ENCODE measurements at places on chromosomes 7 and 10. TPM values are rescaled to one million over a fixed set of nuclear protein-coding genes. Genes with fewer than 3 reads are reported as not detected.

DNA sequence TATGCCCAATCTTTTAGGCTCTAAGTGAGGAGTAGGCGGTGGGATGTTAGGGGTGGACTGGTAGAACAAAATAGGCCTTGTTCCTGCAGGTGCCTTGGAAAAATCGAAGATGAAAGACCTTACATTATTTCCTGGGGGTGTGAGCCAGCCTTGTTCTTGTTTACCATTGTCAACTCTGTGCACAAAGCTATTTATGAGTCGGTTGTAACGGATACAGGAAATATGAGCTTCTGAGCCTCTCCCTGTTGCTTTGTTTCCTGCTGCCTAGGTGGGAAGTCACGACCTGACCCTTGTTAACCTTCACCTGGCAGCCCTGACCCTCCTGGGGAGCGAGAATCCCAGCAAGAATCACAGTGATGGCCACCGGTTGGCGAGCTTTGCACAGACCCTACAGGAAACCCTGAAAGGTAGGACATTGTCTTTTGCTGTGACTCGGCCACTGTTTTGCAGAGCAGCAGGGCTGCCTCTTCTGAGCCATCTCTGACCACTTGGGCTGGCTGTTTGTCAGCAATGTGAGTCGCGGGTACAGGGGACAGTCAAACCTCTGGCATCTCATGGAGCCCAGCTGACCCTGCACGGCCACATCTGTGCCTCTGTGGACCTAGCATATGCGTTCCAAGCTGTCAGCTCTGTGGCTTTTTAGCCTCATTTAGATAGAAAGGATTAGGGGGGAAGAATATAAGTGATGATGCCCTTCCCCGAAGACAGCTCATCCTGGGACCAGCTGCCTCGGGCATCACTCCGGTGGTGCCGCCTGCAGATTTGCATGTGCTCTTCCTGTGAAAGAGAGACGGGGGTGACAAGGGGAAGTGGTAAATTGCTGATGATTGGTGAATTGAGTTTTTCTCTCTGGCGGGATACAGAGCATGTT lies 102.1 kb upstream of the ANLN start:
- no peak for DNase-seq

DNA sequence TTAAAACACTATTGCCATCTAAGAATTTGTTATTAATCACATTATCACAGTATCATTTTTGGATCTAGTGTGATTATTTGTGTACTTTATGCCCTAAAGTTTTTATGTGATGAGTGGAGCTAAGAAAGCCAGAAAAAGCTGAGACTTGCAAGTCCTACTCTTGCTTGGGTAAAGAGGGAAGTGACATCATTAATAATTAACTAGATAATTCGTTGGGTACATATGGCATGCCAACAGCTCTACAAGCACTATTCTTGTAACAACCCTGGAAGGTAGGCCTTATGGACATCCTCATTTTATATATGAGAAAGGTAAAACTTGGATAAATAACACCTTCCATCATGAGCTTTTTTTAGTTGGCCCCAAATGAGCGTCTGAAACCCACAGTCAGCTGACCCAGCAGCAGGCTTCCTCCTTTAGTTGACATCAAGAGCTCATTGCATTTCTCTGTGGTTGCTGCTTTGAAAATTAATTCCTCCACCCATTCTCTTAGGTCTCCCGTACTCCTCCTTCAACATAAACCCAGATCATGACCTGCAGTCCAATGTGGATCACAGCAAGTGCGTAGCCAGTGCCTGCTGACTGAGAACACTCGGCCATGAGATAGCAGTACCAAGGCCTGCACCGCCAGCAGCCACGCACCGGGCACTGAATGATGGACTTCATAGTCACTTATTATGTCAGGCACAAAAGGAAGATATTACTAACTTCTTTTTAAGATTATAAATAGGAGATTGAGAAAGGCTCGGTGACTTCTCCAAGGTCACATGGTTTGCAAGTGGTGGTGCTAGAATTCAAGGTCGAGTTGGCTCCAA lies 292.0 kb upstream of the AOAH start:
- DNase-seq = no peak

- DNase-seq = no peak
Measured at GRCh38 chr10:110775406-110775805, 96.3 kb upstream of the PDCD4 start.

DNA sequence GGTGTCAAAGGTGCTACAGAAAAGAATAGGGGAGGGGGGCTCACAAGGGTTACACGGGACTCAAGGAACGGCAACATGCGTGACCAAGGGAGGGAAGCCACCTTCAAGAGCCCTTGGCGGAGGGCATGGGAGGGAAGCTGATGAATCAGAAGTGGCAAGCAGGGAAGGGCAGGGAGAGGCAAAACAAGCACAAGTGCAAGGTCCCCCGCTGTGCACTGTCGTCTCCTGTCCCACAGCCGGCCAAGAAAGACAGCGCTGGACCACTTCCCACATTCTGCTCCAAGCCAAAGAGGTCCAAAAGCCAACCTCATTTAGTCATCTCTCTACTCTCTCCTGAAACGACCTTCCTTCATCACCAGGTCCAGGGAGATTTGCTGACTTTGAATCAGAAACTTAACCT lies 102.7 kb downstream of the CALN1 start:
- DNase-seq = no peak

DNA sequence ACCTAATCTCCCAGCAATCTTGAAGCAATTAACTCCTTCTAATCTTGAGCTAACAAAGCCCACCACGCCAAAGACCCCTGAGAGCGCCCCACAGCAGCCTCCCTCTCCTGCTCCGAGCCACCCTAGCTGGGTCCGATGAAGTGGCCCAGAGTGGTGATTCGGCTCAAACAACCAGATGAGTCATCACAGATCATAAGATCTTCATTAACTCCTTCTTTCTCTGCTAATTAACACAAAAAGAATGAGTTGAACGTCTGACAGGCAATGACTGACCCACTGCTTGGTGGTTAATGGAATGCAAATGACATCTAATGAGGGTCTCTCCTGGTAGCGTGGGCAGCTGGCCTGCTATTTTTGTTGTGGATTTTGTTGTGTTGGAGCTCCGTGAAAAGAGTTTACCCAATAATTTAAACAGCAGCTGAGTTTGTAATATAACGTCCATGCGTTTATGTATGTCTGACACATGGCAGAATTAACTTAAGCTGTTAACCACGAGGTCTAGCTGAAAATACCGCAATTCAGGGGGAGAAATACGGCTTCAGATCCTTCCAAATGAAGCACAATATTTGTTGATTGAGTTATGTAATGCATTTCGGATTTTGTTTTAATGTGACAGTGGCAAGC lies 161.4 kb downstream of the RAB11FIP2 start:
- no peak for DNase-seq

GRCh38 chr10:2296179-2296891 lies 559.0 kb upstream of the ADARB2 start:
- DNase-seq = no peak

DNA sequence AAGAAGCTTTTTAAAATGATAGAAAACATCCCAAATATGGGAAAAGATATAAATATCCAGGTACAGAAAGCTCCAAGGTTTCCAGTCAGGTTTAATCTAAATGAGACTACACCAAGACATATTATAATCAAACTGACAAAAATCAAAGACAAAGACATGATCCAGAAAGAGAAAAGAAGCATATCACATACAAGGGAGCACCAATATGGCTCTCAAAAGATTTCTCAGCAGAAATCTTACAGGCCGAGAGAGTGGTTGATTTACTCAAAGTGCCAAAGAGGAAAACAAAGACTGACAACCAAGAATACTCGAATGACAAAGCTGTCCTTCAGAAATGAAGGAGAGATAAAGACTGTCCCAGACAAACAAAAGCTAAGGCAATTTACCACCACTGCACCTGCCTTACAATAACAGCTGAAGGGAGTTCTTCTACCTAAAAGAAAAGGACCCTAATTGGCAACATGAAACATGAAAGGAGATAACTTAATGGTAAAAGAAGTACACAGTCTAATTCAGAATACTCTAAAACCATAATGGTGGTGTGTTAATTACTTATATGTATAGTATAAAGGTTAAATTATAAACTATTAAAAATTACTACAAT lies 25.4 kb downstream of the OR2A14 start:
- DNase-seq = no peak

DNA sequence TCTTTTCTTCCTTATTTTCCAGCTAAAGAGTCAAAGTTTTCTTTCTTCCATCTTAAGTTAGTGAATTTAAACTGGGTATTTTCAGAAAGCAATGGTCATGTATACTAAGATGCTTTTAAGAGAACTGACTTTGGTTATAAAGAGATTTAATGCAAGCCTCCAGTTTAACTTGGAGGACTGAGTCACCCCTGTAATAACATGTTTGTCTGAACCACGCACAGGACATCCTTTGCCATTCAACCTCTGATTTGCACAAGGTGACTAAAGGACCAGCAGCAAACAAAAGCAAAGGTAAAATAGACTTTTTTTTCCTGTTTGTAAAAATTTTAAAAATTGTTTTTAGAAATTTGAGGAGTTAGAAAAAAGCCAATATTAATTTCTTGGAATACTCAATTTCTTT lies 2.9 kb downstream of the HYAL4 start:
- DNase-seq = no peak

DNA sequence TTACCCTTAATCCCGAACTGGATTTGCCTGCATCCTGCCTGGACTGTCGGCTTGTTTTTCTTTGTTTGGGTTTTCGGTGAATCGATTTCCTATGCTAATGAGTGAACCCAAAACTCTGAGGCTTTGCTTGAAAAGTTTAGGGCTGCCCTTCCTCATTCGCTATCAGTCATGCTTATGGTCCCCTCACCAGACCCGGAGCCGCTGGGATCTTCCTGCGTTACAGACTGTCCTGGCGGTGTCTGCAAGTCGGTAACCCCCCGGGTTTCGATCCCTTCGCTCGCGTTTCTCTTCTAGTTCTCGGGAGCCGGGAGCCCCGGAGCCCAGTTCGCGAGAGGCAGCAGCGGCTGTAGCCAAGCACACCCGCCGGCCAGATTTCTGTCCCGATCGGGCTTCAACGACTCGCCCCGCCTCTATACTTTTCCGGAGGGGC lies 2.2 kb downstream of the EMX2 start:
- no peak for DNase-seq

GFRA1 gene
- 115 TPM for total RNA-seq

FAM25A gene
- total RNA-seq = not detected

FAM237B gene
- total RNA-seq = not detected

SNCG gene
- total RNA-seq = 55.0 TPM

CFAP69 gene
- 23.5 TPM for total RNA-seq

Measured in sigmoid colon (tissue), 7 donors.